ENCODE measurements at places on chromosomes 16 and 17. TPM values are rescaled to one million over a fixed set of nuclear protein-coding genes. Genes with fewer than 3 reads are reported as not detected.
A peak's percentile ranks its signal among the peaks of the same experiment; 100 is the strongest.

The ARL4D gene
- total RNA-seq = 5.5 TPM

The MMP2 gene
- total RNA-seq = 48.3 TPM

The CACNG3 gene
- 3.5 TPM for total RNA-seq

The NBR1 gene
- 19.5 TPM for total RNA-seq

The FADS6 gene
- total RNA-seq = not detected

The KRT222 gene
- not detected for total RNA-seq

The CLEC18C gene
- 8.9 TPM for total RNA-seq

The SARM1 gene
- 37.7 TPM for total RNA-seq

The FLCN gene
- 47.6 TPM for total RNA-seq

- DNase-seq = no peak
These were observed 6.1 kb downstream of the ZNF319 start for GRCh38 chr16:57994361-57994760.

DNA sequence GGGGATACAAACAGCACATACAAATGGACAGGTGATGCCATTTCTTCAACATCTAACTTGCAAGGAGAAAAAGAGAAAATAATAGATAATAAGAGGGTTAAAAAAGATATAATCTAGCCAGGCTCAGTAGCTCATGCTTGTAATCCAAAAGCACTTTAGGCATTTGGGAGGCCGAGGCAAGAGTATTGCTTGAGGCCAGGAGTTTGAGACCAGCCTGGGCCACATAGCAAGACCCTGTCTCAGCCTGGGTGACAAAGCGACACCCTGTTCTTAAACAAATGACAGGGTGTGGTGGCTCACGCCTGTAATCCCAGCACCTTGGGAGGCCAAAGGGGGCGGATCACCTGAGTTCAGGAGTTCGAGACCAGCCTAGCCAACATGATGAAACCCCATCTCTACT is 19.3 kb downstream of the C16orf87 start:
- DNase-seq = no peak

- DNase-seq = peak; percentile 69
These were observed 984 bp downstream of the CENPV start for GRCh38 chr17:16352303-16352666.

DNA sequence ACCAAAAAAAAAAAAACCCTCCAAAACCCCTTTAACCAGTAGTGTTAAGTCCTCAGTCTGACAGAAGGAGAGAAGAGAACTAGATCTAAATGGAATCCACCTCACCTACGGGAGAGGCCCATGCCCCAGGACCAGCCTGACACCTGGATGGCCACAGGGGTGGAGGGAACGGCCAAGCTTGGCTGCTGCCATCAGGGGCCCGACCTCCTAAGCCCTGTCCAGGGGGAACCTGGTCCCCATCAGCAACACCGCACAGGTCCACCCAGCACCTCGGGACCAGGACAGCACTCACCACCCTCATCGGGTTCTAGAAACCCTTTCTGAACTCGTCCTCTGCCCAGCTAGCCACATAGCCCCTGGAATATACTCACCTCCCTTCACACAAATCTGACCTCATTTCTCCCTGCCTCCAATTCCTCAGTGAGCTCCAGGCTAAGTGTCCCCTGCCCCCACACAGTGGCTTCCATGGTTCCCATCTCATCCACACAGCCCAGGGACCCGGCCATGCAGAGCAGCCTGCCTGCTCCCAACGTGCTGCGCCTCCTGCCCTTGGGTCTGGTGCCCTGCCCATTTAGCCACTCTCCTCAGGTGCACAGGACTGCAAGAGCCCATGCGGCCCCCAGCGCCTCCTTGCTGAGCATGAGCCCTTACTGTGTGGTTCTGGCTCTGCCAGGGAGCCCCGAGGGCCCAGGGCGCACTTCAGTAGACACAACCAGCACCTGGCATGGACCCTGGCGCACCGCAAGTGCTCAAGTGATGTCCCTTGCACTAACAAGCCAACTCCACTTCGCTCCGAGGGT is 18.3 kb upstream of the CYTH1 start:
- no peak for DNase-seq

- no peak for DNase-seq
These were observed 3.8 kb downstream of the TTYH2 start for GRCh38 chr17:74217037-74217730.

GRCh38 chr17:82113941-82114340 is 15.9 kb upstream of the FASN start:
- DNase-seq = no peak

DNA sequence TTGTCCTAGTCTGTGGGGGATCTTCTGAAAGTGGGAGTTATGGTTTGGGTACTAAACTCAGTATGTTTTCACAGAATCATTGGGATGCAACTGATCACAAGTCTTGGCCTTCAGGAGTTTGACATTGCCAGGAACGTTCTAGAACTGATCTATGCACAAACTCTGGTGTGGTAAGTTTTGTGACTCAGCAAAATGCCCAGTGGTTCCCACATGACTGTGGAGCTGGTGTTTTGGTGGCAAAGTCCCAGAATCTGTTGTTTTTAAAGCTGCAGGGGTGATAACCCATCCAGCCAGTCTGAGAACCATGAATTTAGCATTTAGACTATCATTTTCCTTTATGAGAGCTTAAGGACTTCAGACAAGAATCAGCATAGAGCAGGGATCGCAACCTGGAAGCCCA is 40.6 kb downstream of the GDE1 start:
- DNase-seq = no peak

GRCh38 chr17:30476726-30477082 is 504 bp upstream of the GOSR1 start:
- no peak for DNase-seq

- no peak for DNase-seq
These were observed 2.9 kb downstream of the VEZF1 start for GRCh38 chr17:57984936-57985674.

DNA sequence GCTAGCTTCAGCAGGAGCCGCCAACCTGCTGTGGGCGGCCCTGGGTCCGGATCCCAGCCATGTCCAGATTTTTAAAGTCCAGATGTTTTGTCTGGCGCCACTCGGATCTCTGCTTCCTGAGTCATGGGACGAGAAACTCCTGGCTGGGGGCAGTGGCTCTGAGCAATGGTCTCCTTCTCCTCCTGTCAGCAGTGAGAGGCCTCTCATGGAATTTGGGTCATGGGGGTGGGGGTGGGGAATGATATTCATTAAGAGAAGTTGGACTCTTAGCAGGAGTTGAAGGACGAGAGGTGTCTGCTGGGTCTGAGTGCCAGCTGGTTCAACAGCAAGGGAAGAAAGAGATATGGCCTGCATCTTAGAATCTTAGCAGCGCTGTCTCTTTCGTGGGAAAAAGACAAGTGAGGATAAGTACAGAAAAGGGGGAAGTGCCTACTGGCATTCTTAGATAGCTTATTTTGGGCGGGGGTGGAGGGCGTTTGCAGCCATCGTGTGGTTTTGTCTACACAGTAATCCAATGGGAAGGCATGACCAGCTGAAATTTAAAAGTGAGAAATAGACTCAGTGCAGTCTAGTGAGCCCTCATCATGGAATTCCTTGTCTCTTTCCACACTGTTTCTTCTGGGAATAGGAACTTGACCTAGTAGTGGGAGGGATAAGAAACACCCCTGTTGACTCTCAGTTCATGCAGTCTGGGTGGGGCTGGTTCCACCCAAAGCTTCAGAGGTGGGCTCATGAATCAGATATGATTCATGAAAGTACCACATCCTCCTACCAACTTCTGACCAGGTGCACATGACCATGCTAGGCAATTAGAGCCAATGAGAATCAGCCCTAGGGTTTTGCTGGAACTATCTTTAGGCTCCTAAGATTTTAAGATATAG is 80.5 kb downstream of the MYH13 start:
- DNase-seq = no peak

GRCh38 chr17:8029121-8029520 is 9.7 kb upstream of the ALOX15B start:
- DNase-seq = no peak

DNA sequence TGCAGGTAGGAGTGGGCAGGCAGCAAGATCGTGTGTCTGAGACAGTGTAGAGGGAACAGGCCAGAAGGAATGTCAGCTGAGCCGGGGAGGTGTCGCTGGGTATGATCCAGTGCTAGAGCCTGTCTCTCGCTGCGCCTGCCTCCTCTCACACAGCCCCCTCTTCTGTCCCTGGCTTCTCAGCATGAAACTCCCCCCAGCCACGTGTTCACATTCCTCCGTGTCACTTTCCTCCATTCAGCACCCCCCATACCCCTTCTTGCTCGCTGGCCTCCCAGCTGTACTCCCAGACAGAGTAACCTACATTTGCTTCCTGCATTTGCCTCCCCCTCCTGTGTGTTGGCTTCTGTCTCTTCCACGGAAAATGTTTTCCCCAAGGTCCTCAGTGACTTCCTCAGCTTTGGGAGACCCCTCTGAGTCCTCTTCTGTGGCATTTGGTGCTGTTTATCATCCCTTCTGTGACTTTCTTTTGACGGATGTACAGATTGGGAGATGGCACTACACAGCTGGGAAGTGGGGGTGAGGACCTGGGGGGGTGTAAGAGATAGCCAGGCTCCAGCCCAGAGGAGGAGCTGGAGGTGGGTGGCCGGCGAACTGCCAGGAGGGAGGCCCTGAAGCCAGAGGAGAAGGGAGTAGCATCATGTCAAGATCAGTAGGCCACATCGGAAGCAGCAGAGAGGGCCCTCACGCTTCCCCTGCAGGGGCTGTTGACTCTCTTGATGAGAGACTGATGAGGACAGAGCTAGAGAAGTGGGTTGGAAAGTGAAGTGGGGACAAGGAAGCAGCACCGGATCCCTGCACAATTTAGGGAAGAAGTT is 19.2 kb downstream of the SGF29 start:
- DNase-seq = no peak

Measured in A673 (cell line).